ENCODE measurements at places on chromosomes 6 and 20.

- no peak for DNase-seq
Measured at GRCh38 chr20:57747861-57748481, 38.2 kb upstream of the PMEPA1 start.

DNA sequence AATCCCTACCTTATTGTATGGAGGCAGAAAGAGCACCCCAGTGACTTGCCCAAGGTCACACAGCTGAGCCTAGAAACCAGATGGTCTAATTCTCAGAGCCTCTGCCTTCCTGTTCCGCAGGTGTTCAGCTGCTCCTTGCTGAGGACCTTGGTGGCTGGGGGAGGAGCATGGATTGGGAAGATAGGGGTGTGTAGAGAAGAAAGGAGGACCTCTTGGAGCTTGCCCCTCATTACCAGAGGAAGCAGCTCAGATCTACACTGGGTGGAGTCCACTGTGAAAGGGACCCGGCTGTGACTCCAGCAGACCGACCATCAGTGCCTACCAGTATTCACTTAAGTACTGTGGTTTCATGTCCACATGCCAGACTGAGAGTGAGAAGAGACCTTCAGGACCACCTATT lies 15.2 kb downstream of the FOXP4 start:
- DNase-seq, result no peak

- no peak for DNase-seq
Measured at GRCh38 chr6:30348957-30349356, 4.0 kb downstream of the RPP21 start.

- no peak for DNase-seq
Measured at GRCh38 chr6:165551828-165552227, 111.2 kb downstream of the PDE10A start.

DNA sequence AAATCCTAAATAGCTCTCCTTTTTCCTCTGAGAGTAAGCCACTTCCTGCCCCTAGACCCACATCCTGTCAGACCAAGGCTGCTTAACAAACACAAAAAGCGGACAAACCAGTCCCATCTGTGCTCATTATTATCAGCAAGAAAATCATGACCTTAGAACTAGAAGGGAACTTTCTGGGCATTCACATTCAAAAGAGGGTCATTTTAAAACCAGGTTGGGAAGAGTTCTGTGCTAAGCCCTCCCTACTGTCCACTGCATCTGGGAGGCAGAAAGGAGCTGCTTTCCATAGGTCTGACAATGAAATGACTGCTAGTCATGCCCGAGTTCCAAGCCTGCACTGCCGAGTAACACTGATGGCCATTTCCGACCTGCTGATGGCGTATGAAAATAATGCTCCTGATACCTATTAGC lies 15.4 kb downstream of the EZR start:
- DNase-seq, result no peak

- no peak for DNase-seq
Measured at GRCh38 chr6:85684133-85684808, 41.6 kb upstream of the SYNCRIP start.

DNA sequence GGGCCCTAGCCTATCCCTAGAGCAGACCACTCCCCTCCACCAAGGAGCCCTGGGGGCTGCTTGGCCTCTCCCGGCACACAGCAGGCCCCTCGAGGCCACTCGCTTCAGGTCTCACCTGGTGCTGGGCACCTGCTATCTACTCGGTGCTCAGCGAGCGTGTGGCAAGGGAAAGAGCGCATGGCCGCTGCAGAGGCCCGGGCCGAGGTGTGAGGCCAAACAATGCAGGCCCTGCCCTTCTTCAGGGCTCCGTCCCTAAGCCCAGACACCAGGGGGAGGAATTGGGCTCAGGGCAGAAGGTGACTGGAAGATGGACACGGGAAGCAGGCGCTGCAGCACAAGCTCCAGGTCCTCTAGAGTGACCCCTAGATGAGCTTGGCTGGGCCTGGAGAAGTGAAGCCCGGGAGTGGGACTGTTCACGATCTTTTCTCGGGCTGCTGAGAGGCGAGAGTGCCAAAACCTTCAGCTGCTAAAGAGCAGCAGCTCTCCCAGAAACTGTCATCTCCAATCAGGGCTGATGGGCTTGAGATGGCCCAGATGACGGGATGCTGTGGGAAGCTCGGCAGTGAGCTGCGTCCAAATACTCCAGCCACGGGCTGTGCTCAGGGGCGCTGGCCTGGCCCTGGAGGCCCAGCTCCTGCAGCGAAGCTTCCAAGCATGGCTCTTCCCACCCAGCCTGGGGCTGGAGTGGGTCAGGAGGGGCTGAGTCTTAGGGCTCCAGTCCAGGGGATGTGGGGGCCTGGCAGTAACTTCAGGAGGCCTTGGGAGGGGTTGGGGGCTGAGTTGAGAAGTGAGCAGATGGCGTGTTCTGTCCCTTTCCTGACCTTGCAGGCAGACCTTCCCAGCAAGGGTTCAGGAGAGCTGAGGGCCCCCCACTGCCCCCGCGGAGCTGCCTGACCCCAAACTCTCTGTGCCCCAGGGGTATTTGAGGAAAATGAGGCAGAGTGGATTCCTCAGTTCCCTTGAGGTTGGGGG lies 43.7 kb downstream of the APCDD1L start:
- DNase-seq, result no peak

- no peak for DNase-seq
Measured at GRCh38 chr6:158648682-158649131, 1.1 kb upstream of the SYTL3 start.

DNA sequence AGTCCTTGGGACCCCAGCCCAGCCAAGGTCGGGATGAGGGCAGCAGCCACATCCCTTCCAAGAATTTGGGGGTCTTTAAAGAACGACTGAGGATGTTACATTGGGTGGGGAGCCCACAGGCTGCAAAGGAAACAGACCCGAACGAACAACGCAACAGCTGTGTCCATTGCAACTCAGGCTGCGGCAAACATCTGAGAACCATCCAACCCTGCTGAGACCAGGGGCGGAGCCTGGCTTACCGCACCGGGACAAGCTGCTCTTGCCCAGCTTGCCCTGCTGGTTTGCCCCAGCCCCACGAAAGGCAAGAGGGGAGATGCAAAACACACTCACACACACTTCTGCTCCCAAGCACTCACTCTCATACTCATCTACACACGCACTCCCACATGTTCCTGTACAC lies 21.5 kb upstream of the TAF4 start:
- DNase-seq, result no peak

- no peak for DNase-seq
Measured at GRCh38 chr20:31685853-31686643, 36.6 kb downstream of the BCL2L1 start.
